Right kidney (tissue), 9 donors: ENCODE measurements at places on chromosomes 3 and 15.

GRCh38 chr3:20185331-20185678 lies 701 bp downstream of the SGO1 start:
- DNase-seq, result no peak

DNA sequence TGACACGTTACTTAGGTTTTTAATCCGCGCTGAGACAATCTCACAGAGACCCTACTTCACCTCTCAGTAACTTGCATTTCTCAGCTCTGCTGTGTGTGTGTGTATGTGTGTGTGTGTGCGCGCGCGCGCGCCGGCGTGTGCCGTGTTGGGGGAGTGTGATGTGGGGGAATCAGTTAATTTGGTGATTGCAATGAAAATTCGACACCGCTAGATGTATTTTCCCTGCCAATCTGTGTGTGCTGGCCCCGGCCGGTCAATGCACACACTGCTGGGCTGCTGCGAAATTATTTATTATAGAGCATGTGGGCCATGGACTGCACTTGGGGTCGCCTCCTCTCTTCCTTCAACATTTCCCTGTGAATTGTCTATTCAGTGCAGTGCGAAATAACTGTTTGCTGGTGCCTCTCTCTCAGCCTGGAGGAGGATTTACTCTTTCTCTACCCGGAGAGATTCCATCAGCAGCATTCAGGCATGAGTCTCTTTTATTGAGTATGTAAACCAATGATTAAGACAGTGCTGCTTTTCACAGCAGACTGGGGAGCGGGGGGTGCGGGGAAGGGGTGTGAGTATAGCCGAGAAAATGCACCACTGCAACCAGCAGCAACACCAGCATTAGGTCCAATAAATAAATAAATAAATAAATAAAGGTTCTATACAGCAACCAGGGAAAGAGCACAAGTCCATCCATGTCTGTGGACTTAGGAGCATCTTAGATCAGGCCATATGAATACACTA lies 2.9 kb downstream of the CADM2 start:
- peak; percentile 34 for DNase-seq

GRCh38 chr3:87958289-87958688 lies 100.5 kb downstream of the CGGBP1 start:
- no peak for DNase-seq

GRCh38 chr3:41846850-41847249 lies 115.1 kb downstream of the ULK4 start:
- DNase-seq, result no peak

DNA sequence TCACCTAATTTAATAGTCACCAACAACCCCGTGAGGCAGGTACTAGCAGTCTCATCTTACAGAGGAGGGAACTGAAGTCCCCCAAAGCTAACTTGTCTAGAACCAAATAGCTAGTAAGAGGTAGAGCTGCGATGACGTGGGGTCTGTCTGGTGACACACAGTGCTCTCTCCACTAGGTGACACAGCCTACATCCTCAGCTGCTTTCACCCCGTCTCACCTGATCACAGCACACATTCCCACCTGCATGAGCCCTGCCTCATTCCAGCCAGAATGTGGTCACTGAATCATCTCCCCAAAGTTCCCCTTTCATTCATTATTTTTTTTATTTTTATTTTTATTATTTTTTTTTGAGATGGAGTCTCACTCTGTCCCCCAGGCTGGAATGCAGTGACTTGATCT lies 21.3 kb upstream of the MAGEF1 start:
- DNase-seq, result no peak

GRCh38 chr3:31567036-31567435 lies 34.3 kb downstream of the STT3B start:
- no peak for DNase-seq

DNA sequence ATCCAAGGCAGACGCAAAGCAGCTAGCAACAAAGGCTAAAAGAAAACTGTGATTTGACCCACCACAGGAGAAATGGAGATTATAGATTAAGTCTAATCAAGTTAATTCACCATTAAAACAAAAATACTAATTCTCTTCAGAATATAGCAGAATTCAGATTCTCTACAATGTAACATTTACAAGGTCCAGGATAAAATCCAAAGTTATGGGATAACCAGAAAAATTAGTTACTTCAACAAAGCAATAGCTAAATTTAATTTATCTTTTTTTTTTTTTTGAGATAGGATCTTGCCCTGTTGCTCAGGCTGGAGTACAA lies 284.6 kb upstream of the MANF start:
- no peak for DNase-seq

DNA sequence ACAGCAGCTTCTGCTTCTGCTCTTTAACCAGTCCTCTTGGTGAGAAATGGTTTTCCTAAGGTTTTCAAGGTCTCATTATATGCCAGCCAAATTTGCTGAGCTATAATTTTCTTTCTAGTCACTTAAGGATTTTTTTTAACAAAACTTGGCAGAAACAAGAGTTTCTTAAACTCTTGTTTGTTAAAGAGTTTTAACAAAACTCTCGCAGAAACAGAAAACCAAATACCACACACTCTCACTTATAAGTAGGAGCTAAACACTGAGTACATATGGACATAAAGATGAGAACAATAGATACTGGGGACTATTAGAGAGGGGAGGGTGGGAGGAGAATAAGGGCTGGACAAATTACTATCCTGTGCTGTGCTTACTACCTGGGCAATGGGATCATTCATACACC lies 908.3 kb downstream of the TUSC7 start:
- DNase-seq, result no peak

- DNase-seq, result no peak
These were observed 7.1 kb downstream of the ELL3 start for GRCh38 chr15:43769584-43770228.

DNA sequence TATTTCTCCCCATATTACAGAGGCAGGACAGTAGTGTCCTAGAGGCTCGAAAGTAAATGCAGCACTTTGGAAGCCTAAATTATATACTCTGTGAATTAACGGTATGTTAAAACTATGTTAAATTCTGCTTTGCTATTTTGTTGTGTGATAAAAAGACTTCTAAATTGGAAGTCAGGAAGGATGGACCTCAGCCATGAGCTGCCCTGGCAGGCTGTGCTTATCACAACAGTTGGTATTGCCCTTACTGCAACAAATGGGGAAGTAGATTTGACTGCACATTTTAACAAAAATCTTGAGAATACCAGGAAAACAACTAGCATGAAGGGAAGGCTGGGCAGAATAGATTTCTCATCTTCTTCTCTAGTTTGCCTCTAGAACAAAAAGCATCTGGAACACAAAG lies 706.6 kb downstream of the SI start:
- no peak for DNase-seq

DNA sequence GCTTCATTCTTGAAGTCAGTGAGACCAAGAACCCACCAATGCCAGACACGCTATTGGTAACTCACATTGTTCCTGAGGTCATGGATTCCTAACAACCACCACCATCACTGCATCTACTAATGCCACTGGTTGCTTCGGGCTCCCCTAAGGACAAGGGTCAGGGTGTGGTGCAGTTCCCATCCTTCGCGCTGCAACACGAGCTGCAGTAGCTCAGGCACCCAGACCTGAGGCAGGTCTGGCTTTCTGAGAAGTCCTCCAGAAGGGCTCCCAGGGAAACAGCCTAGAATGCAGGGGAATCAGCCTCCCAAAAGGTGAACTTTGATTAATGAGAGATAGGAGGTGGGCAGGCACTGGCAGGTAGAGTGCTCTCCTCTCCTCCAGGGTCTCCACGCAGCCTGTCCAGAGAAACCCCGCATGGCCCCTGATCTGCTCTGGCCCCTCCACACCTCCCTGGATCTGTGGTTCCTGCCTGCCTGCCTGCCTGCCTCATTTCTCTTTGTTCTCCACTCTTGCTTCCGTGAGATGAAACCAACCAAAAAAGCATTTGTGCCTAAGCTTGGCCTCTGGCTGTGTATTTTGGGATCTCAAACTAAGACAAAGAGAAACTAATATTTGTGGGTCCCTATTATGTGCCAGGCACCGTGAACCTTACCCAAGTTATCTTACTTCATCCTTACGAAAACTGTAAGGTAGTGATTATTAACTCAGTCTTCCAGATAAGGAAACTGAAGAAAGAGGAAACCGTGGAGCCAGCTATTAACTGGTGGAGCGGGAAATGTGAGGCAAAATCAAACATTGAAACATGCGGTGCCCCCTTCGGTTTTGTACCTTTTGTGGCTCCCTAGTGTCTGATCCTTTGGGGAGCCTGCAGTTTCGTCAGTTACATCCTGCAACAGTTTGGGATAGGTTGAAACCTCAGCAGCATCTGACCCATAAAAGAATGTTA lies 43.9 kb upstream of the USP3 start:
- no peak for DNase-seq

GRCh38 chr3:61357902-61358301 lies 106.7 kb upstream of the FHIT start:
- DNase-seq, result no peak

GRCh38 chr3:152176998-152177397 lies 91.7 kb upstream of the MBNL1 start:
- DNase-seq, result no peak

- DNase-seq, result no peak
These were observed 432.4 kb upstream of the AZI2 start for GRCh38 chr3:28781053-28781452.

- DNase-seq, result no peak
These were observed 127.2 kb upstream of the SYNPR start for GRCh38 chr3:63150880-63151279.

DNA sequence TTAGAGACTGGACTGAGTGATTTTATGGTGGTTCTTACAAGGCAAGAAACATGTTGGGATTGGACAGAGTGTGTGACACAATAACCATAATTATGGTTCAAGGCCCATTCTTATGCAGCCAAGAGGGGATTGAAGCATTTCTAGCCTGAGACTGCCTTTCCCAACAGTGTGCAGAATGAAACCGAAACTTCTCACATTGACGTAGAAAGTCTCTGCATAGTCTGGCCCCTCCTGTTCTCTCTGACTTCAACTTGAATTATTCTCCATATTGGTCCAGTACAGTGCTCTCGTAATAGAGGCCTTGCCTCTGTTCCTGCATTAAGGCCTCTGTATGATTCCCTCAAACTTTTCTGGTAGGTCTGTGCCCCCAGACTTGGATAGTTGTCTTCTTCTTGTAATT lies 138.3 kb downstream of the DIPK2A start:
- no peak for DNase-seq

GRCh38 chr3:11140030-11140712 lies 14.1 kb upstream of the HRH1 start:
- DNase-seq, result no peak

DNA sequence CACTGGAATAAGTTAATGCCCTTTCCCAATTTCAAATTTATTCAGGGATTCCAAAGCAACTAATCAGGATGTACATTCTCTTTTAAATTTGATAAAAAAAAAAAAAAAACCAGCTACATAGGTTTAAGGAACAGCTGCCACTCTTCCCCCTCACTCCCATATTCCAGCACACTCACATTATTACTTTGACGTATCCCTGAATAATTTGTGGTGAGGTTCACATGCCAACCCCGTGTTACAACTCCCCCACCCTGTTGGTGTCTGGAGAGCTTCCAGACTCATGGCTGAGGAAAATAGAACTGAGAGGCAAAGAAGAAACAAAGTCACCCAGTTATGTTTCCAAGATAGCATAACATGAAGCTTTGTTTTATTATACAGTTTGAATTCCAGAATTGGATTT lies 300.5 kb upstream of the MME start:
- no peak for DNase-seq

DNA sequence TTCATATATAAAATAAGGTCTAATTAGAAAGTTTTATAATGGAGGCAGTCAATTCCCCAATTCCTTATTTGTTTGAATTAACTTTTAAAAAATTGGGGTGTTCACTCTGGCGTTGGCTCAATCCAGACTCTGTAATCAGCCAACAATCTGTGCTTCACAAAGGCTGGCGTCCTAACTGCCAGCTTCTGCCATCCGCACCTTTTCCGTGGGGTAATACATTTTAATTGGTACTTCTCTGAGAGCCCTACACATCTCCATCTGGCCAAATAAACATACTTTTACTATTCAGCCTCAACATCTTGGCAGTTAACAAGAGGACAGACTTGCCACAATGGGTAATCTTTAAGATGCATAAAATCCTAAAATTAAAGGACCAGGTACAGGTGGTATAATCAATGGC lies 125.2 kb upstream of the CCNL1 start:
- no peak for DNase-seq

GRCh38 chr3:156424758-156425157 lies 130.2 kb downstream of the SSR3 start:
- DNase-seq, result no peak

DNA sequence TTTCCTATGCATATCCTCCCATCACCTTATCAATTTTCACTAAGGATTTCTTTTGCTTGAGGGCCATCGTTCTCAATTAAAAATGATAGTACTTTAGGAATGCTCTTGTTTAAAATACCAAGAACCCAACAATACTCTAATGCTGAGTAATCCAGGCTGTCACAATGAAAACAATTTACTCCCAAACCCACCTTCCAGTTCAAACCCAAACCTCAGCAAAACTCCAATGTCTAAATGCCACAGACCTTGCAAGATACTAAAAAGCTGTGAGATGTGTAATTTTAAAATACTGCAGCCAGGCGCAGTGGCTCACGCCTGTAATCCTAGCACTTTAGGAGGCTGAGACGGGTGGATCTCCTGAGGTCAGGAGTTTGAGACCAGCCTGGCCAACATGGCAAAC lies 889.8 kb downstream of the ROBO1 start:
- DNase-seq, result no peak

DNA sequence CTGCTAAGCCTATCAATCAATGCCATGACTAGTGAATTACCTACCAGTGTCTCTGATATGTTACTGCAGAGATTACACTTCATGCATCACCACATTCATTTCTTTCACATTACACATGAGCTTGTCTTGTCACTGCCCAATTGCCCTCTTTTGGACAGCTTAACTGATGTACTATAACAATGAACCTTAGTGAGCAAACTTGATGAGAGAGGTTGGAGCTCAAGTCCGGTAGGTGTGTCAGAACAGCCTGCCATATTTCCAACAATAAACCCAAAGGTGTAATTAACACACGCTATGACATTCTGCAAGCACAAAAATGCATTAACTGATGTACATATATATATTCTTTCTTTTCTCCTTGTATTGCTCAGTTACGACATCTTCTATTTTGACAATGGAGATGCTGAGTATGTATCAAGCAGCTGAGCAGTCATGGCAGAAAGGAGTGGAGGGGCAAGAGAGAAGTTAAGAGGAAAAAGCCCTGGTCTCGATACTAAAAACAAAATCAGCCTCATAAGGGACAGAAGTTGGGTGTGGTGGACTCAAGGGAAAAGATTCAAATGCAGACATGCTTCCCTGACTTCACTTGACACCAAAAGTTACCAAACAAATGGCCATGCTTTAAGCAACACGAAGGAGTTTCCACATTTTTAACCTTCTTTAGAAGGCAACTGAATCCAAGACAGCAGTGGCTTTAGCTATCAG lies 538.2 kb downstream of the FOXP1 start:
- no peak for DNase-seq

- no peak for DNase-seq
These were observed 4.8 kb upstream of the STXBP5L start for GRCh38 chr3:120903221-120903620.

DNA sequence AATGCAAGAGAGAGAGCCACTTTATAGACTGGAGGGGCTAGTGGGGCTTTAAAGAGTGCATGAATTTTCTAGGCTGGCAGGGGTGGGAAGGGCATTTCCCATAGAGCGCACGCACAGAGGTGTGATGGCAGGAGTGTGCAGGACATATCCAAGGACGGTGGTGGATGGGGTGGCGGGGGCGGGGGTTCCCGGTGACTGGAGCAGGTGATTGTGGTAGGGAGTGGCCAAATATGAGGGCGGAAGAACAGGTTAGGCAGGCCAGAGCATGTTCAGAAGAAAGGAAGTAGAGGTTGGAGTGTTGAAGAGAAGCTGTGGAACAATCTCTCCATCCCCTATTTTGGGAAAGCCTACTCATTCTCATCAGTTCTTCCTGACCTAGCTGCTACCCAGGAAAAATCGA lies 18.1 kb downstream of the FAM81A start:
- no peak for DNase-seq

- no peak for DNase-seq
These were observed 73.1 kb upstream of the SPATA12 start for GRCh38 chr3:56987238-56987895.
